ENCODE measurements at places on chromosomes 5 and 9. TPM values are rescaled to one million over a fixed set of nuclear protein-coding genes. Genes with fewer than 3 reads are reported as not detected.

SMIM33 gene
- total RNA-seq, result 0.05 TPM

NIM1K gene
- not detected for total RNA-seq

IL5 gene
- not detected for total RNA-seq

STOML2 gene
- total RNA-seq, result 77.8 TPM

PCDHGA10 gene
- total RNA-seq, result 2.0 TPM

NDFIP1 gene
- 68.1 TPM for total RNA-seq

FOXD4L6 gene
- 0.25 TPM for total RNA-seq

HTR4 gene
- 1.8 TPM for total RNA-seq

CAMK2A gene
- total RNA-seq, result not detected

PCDHB6 gene
- 0.05 TPM for total RNA-seq

PCDHB8 gene
- 0.14 TPM for total RNA-seq

EIF4E1B gene
- not detected for total RNA-seq

WDR38 gene
- total RNA-seq, result not detected

MARVELD2 gene
- 13.1 TPM for total RNA-seq

CLIC3 gene
- 0.33 TPM for total RNA-seq

CDC20B gene
- total RNA-seq, result 0.28 TPM

CKMT2 gene
- 0.59 TPM for total RNA-seq

SSBP2 gene
- total RNA-seq, result 10.1 TPM

PTBP3 gene
- 11.8 TPM for total RNA-seq

ACER2 gene
- 4.0 TPM for total RNA-seq

C9orf43 gene
- 1.1 TPM for total RNA-seq

HMGCS1 gene
- total RNA-seq, result 878 TPM

LVRN gene
- not detected for total RNA-seq

TIGD6 gene
- 2.4 TPM for total RNA-seq
